Naive thymus-derived CD4-positive, alpha-beta T cell (primary cell): ENCODE measurements at places on chromosomes 5 and 9. TPM values are rescaled to one million over a fixed set of nuclear protein-coding genes. Genes with fewer than 3 reads are reported as not detected.

DNA sequence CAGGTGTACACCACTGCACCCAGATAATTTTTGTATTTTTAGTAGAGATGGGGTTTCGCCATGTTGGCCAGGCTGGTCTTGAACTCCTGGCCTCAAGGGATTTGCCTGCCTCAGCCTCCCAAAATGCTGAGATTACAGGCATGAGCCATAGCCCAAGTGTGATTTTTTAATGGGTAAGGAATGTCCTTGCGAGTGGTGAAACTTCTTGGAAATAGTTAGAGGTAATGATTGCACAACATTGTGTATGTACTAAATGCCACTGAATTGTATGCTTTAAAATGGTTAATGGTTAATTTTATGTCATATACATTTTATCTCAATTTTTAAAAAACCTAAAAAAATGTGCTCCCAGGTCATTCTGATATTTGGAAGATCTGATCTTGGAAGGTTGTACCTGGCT, 59.9 kb upstream of the IL6ST start:
- no peaks in the 10 kb centered on the region for H3K36me3 ChIP-seq
- peaks cover 16% of the 10 kb centered on the region for H3K4me1 ChIP-seq
- H3K27me3 ChIP-seq, result no peaks in the 10 kb centered on the region

- DNase-seq, result no peak
- no peak within 1 kb of the TSS for H3K27ac ChIP-seq
- H3K36me3 ChIP-seq, result no peaks in the 10 kb centered on the region
- H3K27me3 ChIP-seq, result peaks cover 10% of the 10 kb centered on the region
Observed at GRCh38 chr9:126613651-126614050, at the start of gene LMX1B. TSS of gene LMX1B (plus strand) at chr9:126613928. CDS start at chr9:126614450, 522 bp downstream.

GRCh38 chr5:73314395-73315257, 134.0 kb downstream of the FOXD1 start:
- H3K27ac ChIP-seq, result no peak overlapping the region
- H3K4me1 ChIP-seq, result no peaks in the 10 kb centered on the region
- no peaks in the 10 kb centered on the region for H3K36me3 ChIP-seq
- H3K27me3 ChIP-seq, result peaks cover 8% of the 10 kb centered on the region

- H3K36me3 ChIP-seq, result no peaks in the 10 kb centered on the region
- no peaks in the 10 kb centered on the region for H3K4me1 ChIP-seq
- no peak overlapping the region for H3K4me3 ChIP-seq
- no peak for DNase-seq
- no peaks in the 10 kb centered on the region for H3K27me3 ChIP-seq
- no peak overlapping the region for H3K27ac ChIP-seq
Observed at GRCh38 chr5:166279828-166280227, 2011.6 kb upstream of the WWC1 start.

GRCh38 chr5:95398989-95399388, 7.8 kb downstream of the FAM81B start:
- no peaks in the 10 kb centered on the region for H3K4me1 ChIP-seq
- H3K36me3 ChIP-seq, result no peaks in the 10 kb centered on the region
- DNase-seq, result no peak
- no peak overlapping the region for H3K4me3 ChIP-seq
- no peak overlapping the region for H3K27ac ChIP-seq
- H3K27me3 ChIP-seq, result no peaks in the 10 kb centered on the region

DNA sequence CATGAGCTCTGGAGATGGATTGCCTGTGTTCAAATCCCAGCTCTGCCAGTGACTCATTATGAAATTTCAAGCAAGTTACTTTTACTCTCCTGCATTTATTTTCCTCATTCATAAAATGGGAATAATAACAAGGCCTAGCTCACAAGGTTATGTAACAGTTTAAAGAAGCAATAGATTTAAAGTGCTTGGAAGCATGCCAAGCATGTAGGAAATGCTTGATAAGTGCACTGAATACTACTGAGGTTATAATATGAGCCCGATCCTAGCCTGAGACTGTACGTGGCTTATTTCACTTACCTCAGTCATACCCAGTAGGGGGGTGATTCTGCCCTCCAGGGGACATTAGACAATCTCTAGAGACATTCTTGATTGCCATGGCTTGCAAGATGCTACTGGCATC, 734.1 kb upstream of the WWC1 start:
- no peaks in the 10 kb centered on the region for H3K27me3 ChIP-seq
- H3K4me1 ChIP-seq, result no peaks in the 10 kb centered on the region
- H3K4me3 ChIP-seq, result no peak overlapping the region
- DNase-seq, result no peak
- no peaks in the 10 kb centered on the region for H3K36me3 ChIP-seq

DNA sequence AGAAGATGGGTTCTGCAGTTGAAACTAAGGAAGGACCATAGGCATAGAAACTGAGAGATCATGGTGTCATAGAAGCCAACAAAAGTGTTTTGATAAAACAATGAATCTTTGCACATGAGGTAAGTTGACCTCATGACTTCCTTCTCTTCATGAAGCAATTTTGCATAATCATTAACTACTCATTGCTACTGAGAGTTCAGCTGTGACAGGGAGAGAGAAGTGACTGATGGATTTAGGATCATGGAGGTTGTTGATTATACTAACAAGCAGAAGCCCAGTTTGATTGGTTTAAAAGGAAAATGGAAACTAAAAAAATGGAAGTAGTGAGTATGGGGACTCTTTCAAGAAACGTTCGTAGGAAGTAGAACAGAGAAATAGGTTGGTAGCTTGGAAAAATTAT, 51.2 kb downstream of the PARP8 start:
- H3K27ac ChIP-seq, result no peak overlapping the region
- H3K4me1 ChIP-seq, result peaks cover 45% of the 10 kb centered on the region
- no peak overlapping the region for H3K4me3 ChIP-seq
- H3K27me3 ChIP-seq, result no peaks in the 10 kb centered on the region

GRCh38 chr9:99445371-99445891, 223.3 kb downstream of the SEC61B start:
- H3K27me3 ChIP-seq, result no peaks in the 10 kb centered on the region
- no peak overlapping the region for H3K27ac ChIP-seq
- DNase-seq, result no peak
- no peaks in the 10 kb centered on the region for H3K36me3 ChIP-seq

- H3K36me3 ChIP-seq, result no peaks in the 10 kb centered on the region
- H3K27me3 ChIP-seq, result no peaks in the 10 kb centered on the region
- no peak overlapping the region for H3K27ac ChIP-seq
- H3K4me1 ChIP-seq, result no peaks in the 10 kb centered on the region
- H3K4me3 ChIP-seq, result no peak overlapping the region
Observed at GRCh38 chr9:69264526-69264925, 60.5 kb upstream of the ENTREP1 start.

DNA sequence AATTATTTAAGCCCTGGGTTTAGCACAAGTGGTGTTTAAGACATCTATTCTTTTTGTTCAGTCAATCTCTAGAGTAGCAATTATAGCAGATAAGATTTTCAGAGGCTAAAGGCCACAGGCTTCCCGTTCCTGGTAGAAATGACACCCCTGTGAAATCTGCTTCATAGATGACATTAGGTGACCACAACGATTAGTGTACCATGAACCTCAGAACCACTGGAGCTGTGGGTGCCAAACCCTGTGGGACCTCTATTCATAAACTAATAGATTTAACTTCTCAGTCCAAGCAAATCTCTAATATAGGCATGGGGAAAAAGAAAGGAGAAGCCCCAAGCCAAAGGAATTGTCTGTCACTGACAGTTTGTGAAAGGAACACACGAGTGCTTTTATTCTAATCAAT, 207.4 kb downstream of the ARRDC3 start:
- no peak overlapping the region for H3K4me3 ChIP-seq
- no peak for DNase-seq
- H3K36me3 ChIP-seq, result no peaks in the 10 kb centered on the region

GRCh38 chr5:147859962-147860640, 18.4 kb upstream of the SCGB3A2 start:
- H3K36me3 ChIP-seq, result no peaks in the 10 kb centered on the region
- peaks cover 3% of the 10 kb centered on the region for H3K27me3 ChIP-seq
- H3K27ac ChIP-seq, result no peak overlapping the region
- no peaks in the 10 kb centered on the region for H3K4me1 ChIP-seq
- no peak for DNase-seq

DNA sequence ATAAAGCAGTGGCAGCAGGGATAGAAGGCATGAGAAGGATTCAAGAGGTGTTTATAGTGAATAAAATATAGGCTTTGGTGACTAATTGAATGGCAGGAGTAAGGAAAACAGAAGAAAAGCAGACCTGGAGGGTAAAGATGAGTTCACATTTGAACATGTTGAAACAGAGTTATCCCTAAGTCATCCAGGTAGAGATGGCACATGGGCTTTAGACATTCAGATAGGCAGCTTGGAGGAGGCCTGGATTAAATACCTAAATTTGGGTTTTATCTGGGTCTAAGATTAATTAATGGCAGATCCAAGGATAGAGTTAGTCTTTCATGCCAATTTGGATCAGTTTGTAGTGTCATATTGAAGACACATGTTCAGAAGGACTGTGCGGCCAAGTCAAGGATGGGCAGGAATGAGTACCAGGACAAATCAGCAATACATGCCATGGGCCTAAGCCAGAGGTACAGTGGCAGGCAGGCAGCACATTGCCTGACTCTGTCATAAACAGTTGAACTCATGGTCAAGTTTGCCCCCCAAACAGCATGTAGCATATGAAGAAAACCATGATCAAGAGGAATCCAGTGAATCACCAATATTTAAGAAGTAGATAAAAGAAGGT, 115.5 kb upstream of the SLC12A2 start:
- no peaks in the 10 kb centered on the region for H3K27me3 ChIP-seq
- H3K27ac ChIP-seq, result no peak overlapping the region
- DNase-seq, result no peak
- peaks cover 5% of the 10 kb centered on the region for H3K36me3 ChIP-seq
- no peaks in the 10 kb centered on the region for H3K4me1 ChIP-seq
- H3K4me3 ChIP-seq, result no peak overlapping the region

- H3K36me3 ChIP-seq, result no peaks in the 10 kb centered on the region
- no peaks in the 10 kb centered on the region for H3K27me3 ChIP-seq
- H3K4me1 ChIP-seq, result no peaks in the 10 kb centered on the region
- H3K27ac ChIP-seq, result no peak overlapping the region
- no peak for DNase-seq
Observed at GRCh38 chr5:76415855-76416254, 12.8 kb downstream of the IQGAP2 start.

DNA sequence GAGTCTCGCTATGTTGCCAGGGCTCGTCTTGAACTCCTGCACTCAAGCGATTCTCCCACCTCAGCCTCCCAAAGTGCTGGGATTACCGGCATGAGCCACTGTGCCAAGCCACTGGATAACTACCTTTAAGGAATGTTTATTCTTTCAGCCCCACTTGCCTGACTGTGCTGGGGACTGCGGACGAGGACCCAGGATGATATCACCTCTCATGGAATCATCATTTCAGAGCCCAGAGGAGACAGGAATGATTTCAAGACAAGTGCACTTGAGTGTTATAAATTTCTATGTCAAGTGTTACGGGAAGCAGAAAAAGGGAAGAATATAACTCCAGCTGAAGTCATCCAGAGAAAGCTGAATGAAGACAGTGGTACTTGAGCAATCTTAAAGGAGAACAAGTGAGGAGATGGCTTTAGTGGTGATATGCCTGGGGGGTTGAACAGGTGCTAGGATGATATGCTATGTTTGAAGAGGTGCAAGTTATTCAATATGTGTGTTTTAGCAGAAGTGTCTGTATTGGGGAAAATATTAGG, 109.3 kb downstream of the DCP2 start:
- no peaks in the 10 kb centered on the region for H3K27me3 ChIP-seq
- no peak overlapping the region for H3K4me3 ChIP-seq
- no peak for DNase-seq
- H3K4me1 ChIP-seq, result no peaks in the 10 kb centered on the region
- no peaks in the 10 kb centered on the region for H3K36me3 ChIP-seq
- no peak overlapping the region for H3K27ac ChIP-seq

DNA sequence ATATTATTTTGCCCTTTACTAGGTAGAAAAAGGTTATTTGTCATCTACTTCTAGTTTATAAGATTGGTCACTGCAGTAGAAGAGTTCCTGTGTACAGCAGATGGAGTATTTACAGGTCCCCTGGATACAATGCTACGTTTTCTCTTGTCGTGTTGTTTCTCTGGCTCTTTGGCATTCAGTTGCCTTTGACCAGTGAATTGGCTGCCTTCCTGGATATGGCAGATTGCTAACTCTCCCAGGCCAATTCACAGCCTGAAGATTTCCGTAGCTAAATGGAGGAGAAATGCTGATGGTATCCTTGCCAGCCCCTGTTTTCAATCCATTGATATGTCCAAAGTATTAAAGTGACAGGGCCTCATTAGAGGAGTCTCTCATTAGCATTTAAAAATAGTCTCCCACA, 32.5 kb upstream of the GNAQ start:
- H3K27me3 ChIP-seq, result no peaks in the 10 kb centered on the region
- no peak for DNase-seq

DNA sequence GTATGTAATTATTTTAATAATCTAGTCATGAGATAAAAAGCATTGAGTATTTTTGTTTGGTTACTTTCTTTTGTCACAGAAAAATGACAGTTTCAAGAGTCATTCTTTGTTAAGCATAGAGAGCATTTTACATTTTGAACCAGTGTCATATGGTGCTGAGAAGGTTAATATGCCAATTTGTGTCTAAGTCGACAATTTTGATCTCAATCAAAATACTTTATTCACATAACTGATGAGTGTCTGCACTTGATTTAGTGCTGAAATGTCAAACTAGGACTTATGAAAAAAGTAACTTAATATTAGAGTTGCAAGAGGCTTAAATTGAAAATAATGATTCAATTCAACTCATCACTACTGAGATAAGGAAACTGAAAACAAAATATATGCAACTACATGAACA, 1804.6 kb upstream of the ACO1 start:
- no peaks in the 10 kb centered on the region for H3K36me3 ChIP-seq
- no peak overlapping the region for H3K4me3 ChIP-seq
- H3K27me3 ChIP-seq, result no peaks in the 10 kb centered on the region
- no peak for DNase-seq
- H3K27ac ChIP-seq, result no peak overlapping the region

GRCh38 chr9:28539434-28540070, 966.3 kb upstream of the C9orf72 start:
- H3K27ac ChIP-seq, result no peak overlapping the region
- no peak for DNase-seq
- H3K36me3 ChIP-seq, result no peaks in the 10 kb centered on the region
- no peak overlapping the region for H3K4me3 ChIP-seq
- H3K27me3 ChIP-seq, result no peaks in the 10 kb centered on the region

Gene PCDHAC2
- not detected for total RNA-seq

Gene GPR107
- 23.7 TPM for total RNA-seq

Gene SNAPC3
- total RNA-seq, result 42.7 and 44.4 TPM in 2 replicates

Gene SPAG8
- total RNA-seq, result 3.2 TPM

Gene FCN2
- not detected for total RNA-seq

Gene ACSL6
- total RNA-seq, result 21.0 TPM

Gene ARID3C
- total RNA-seq, result not detected

Gene MYOT
- total RNA-seq, result not detected

Gene PKD2L2
- 0.28 and 0.46 TPM in 2 replicates for total RNA-seq

Gene TMEM215
- not detected for total RNA-seq
